ENCODE measurements at places on chromosomes 3 and 15.

DNA sequence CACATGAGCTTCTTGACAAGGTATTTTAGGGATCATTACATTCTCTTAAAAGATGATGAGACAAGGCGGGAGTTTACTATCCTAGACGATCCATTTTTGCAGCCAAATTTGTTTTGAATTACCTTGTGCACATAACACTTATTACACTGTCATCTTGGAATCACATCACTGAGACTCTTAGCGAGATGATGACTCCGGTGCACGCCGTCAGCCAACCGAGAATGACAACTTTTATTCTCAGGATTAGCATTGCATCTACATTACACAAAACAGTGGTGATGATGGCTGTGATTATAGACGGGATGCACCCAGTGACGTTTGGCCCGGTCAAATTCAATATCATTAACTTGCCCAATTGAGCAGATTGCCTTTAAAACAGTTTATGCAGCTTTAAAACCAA lies 216.1 kb downstream of the PDZRN3 start:
- DNase-seq, result no peak

- DNase-seq, result no peak
These were observed 3.1 kb downstream of the RARB start for GRCh38 chr3:25430935-25431770.

- DNase-seq, result no peak
These were observed 34.9 kb upstream of the NRROS start for GRCh38 chr3:196604548-196604947.

- no peak for DNase-seq
These were observed 20.9 kb upstream of the LDHAL6B start for GRCh38 chr15:59185725-59186124.

GRCh38 chr3:152438181-152438580 lies 169.5 kb downstream of the MBNL1 start:
- DNase-seq, result no peak

- DNase-seq, result no peak
These were observed 463.9 kb downstream of the EPHA3 start for GRCh38 chr3:89571298-89571697.

DNA sequence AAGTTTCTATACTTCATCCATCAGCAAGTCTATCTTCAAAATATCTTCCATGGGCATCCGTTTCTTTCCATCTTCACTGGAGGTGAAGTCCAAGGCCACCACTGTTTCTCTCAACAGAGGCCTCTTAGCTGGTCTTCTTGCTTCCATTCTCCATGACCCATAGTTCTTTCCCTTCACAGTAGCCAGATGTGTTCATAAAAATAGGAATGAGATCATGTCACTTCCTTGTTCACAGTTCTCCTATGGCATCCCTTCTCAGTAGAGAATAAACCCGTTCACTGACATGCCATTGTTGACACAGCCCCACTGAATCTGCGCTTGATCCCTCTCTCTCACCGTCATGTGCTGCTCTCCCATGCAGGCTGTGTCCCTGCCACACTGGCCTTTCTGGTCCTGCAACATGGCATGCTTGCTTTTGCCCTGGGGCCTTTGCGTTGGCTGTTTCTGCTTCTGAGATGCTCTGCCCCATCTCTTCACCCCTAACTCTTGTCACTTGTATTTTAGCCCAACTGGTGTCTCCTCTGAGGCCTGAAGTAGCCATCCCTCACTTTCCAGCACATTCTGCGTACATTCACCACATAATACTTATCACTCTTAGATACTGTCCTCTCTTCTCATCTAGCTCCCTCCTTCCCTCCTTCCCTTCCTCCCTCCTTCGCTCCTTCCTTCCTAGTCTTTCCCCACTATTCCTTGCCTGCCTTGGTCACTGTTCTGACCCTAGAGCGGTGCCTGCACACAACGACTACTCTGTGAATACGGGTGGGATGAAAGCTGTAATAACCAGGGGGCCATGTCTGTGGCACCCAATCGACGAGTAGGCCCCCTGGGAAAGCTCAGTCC lies 42.0 kb downstream of the STARD5 start:
- DNase-seq, result no peak

DNA sequence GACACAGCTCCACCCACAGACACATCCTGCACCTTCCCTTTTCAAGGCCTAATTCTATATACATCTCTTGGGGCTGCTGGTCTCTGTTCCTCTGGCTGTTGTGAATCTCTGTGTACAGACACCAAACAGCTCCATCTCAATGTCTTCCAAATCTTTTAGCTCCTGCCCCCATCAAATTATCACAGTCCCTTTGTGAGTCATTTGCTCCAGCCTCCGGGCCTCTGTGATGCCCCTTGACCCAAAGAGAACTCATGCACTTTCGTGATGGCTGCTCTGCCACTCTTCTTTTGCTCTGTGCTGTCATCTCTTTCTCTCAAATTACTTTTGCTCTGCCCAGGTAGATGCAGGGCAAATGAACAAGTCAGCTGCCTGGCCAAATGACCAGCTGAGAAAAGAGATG lies 369.0 kb upstream of the CDIN1 start:
- no peak for DNase-seq

GRCh38 chr15:85120351-85121113 lies 138.9 kb downstream of the PDE8A start:
- no peak for DNase-seq

DNA sequence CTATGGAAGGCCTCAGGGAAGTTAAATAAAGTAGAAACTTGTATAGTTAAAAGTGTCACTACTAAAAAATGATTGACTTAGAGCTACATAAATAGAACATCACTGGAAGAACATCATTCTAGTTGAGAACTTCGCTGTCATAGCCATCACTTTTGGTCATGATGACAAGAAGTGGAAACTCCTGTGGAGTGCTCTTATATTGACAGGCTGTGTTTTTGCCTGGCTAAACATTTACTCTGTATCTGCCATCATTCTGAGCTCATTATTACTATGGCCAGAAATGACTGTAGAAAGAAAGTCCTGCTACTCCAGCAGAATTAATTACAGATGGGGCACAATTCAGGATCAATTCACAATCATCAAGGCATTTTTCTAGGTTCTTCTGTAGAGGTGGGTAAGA lies 165.1 kb upstream of the GOLIM4 start:
- DNase-seq, result no peak

DNA sequence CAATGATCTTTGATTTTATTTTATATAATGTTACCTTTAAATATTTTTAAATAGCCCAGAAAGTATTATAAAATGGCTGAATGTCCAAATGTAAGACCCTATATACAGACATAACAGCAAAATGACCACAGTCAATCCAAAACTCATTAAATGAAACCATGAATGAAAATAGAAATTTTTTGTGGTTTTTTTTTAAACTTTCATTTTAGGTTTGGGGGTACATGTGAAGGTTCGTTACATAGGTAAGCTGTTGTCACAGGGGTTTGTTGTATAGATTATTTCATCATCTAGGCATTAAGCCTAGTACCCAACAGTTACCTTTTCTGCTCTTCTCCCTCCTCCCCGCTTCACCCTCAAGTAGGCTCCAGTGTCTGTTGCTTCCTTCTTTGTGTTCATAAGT lies 108.8 kb downstream of the FAIM start:
- DNase-seq, result peak; percentile 62

- DNase-seq, result no peak
These were observed 10.6 kb upstream of the P3H2 start for GRCh38 chr3:190131329-190131728.

GRCh38 chr3:119695480-119695879 lies 7.3 kb upstream of the CFAP91 start:
- no peak for DNase-seq

GRCh38 chr15:65192016-65192415 lies 6.9 kb upstream of the CLPX start:
- no peak for DNase-seq

Measured in GM06990 (cell line).